ENCODE measurements at places on chromosomes 2 and 18.
A peak's percentile ranks its signal among the peaks of the same experiment; 100 is the strongest.

- no peak for DNase-seq
These were observed 169.3 kb upstream of the NXPH2 start for GRCh38 chr2:138949517-138949916.

DNA sequence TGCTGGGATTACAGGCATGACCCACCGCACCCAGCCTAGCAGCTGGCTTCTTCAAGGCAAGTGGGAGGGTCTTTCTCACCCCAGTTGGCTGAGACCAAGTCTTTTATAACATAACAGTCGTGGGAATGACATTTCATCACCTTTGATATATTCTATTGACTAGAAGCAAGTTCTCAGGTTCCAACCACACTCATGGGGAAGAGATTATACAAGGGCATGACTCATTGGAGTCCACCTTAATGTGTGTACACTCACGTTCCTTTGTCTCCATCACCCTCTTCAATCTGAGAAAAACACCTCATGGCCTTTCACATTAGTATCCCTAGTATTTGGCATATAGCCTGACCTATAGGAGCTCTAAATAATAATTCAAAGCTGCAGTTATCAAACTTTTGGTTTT, 2.8 kb upstream of the BBS5 start:
- no peak for DNase-seq

- DNase-seq: no peak
These were observed 188.0 kb upstream of the PKDCC start for GRCh38 chr2:41859615-41860514.

DNA sequence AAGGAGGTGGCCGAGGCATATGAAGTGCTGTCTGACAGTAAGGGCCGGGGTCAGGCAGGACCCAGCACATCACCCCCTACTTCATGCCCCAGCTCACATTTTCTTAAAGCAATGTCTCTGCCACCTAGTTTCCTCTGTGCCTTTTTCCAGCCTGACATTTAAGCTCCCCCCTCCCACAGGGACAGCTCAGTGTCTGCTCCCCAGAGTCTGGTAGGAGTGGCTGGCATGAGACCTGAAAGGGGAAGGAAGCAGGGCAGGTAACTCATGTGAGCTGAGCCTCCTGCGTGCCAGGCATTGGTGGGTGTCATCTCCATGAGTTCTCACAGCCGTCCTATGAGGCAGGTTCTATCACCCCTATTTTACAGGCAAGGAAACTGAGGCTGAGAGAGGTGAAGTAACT, 1.5 kb downstream of the DNAJB2 start:
- no peak for DNase-seq

DNA sequence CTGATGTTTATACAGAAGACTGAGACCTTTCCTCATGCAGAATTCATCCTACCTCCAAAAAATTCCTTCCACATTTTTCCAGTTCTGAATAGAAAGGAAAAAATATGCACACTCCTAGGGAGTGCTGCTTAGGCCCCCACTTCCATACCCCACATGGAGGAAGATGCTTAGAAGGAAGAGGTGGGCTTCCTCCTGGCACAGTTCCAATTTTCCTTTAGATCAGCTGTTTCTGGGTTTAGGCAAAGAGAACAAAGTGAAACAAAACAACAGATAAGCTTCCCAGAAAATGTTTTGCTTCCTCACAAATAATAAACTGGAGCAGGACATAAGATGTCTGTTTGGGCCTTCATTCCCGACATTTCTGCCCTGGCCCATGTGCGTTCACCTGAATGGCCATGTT, 172.6 kb downstream of the PRPF40A start:
- no peak for DNase-seq

GRCh38 chr2:127586136-127586535, 50.7 kb downstream of the MYO7B start:
- no peak for DNase-seq

- DNase-seq: peak; percentile 82
These were observed 69.9 kb downstream of the ODC1 start for GRCh38 chr2:10378189-10378588.

DNA sequence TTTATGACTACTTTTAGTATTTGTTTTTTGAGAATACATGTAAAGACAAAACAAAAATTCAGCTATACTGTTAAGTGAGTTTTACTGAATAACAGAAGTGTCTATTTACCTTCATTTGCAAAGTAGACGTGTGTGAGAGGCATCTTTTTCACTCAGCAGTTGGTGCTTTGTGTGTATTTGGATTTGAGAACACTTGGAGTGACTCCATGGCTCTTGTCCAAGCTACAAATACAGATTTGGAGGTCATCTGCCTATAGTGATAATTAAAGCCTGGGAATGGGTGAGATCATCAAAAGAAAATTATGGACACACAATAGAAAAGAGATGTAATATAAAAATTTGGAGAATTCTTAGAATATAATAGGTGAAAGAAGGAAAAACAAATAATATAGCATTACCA, 6.2 kb downstream of the NAB1 start:
- DNase-seq: no peak

GRCh38 chr2:128416109-128416785, 97.6 kb upstream of the HS6ST1 start:
- DNase-seq: no peak

- DNase-seq: no peak
These were observed 49.9 kb upstream of the SLC35F5 start for GRCh38 chr2:113806217-113806913.

GRCh38 chr2:226895579-226895978, 59.7 kb downstream of the RHBDD1 start:
- DNase-seq: no peak

DNA sequence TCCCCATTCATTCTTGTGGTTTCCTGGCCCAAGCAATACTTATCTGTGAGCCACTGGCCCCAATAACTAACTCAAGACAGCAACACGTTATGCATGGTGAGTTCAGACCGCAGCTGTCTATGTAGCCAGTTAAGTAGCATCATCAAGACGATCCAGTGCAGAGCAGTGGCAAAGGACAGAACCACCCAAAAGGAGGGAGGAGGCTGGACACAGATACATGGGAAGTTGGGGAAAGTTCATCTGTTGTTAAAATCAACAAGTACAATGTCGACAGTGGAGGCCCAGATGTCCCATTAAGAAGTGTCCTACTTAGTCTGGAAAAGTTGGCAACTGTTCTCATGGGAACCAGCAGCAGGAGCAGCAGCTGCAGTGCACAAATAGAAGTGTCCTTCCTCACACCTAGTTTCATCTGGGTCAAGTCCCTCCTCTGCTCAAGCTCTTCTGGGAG, 106.9 kb upstream of the THOC1 start:
- no peak for DNase-seq

GRCh38 chr2:33289961-33290360, 186.5 kb upstream of the RASGRP3 start:
- no peak for DNase-seq

GRCh38 chr2:219176818-219177551, at the start of gene CNPPD1:
Gene CNPPD1, minus strand, starts transcription at chr2:219176925. Its CDS starts 97 bp downstream, at chr2:219176828.
- peak; percentile 95 for DNase-seq

GRCh38 chr2:174322746-174323145, 12.0 kb upstream of the SP9 start:
- DNase-seq: no peak

- DNase-seq: no peak
These were observed 2.2 kb upstream of the GPR148 start for GRCh38 chr2:130726614-130727180.

GRCh38 chr2:63842149-63843061, 709 bp downstream of the UGP2 start:
- DNase-seq: no peak

- no peak for DNase-seq
These were observed 54.1 kb upstream of the AQP4 start for GRCh38 chr18:26919627-26920026.

DNA sequence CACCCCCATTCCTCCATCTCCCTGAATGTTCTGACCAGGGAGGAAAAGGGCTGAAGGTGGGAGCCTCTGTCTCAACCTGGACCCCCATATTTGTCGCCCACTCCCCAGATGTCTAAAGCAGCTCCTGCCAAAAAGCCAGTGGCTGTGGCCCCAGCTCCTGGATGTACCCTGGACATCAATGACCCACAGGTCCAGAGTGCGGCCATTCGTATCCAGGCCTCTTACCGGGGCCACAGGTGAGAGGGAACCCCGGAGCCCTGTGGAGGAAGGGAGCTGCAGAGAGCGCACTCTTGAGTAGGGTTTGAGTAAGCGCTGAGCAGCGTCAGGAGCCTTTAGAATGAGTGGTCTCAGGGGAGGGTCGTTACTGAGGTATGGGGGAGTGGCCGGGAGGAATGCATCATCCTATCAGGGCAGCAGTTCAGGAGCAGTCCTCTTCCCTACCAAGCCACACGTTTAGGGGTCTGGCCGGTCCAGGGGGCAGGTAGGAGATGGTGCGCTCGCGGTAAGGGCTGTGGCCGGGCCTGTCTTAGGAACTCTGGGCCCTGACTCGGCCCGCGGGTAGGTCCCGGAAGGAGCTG, 2.4 kb upstream of the GMPPA start:
- DNase-seq: no peak

Measured in GM20000 (cell line).